ENCODE measurements at places on chromosomes 11 and 22.

DNA sequence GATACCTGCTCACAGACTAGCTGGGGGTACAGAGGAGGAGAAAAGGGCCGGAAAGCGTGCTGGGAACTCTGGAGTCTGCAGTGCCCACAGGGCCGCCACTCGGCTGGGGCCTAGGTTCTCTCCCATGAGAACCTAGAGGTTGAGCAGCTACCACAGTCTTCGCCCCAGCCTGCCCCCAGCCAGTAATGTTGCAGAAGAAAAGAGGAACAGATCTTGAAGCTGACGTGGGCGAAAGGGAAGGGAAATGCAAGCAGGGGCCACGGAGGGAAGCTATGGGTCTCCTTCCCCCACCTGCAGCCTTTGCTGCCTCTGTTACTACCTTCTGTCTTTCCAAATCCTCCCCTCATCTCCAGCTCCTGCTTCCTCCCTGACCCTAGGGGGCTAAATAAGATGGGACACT lies 28.8 kb upstream of the P2RY2 start:
- no peak for DNase-seq

DNA sequence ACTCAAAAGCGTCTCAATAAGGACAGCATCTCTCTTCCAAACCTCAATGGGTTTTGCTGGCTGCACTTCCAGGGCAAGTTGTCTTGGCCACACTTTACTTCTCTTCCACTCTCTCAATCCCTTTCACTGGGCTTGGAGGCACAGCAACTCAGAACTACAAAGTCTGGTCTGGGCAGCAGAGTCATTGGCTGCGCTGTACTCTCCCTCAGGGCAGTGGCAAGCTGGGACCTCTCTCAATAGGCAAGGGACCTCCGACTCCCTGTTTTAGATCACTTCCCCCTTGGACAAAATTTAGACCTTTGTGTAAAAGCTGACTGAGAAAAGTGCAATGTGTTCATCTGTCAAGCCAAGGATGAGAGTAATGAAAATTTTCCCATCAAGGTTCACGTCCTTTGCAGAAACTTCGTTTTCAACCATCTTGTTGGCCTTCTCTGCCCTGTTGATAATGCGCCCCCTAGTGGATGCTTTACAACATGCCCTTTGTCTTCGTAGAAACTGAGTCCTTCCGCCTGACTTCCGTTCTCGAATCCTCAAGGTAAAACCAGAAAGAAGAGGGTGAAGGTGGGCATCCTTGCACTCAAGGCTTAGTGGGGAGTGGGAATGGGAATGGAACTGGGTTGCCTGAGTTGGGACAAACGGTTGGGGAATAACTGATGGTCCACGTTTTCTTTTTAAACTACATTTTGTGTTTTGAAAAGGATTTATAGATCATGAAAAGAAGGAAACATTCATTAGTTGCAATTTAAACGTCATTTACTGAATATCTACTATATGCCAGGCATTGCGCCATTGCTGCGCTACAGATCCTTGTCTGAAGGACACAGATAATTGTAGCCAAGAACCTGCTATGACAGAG lies 99.1 kb downstream of the CD44 start:
- DNase-seq = peak; percentile 57

DNA sequence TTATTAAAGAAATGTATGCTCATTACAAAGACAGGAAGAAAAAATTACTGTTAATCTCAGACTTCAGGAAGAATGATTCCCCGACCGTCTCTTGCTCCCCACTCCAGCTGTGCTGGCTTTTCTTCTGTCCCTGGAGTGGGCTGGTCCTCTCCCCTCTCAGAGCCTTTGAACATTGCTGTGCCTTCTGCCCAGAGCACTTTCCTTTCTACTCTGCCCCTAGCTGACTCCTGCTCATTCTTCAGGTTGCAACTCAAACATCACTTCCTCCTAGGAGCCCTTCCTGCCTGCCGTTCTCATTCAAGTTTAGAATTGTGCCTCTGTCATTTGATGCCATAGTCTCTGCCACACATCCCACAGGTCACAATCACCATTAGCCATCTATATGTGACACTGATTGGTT lies 329.5 kb downstream of the MIAT start:
- no peak for DNase-seq

DNA sequence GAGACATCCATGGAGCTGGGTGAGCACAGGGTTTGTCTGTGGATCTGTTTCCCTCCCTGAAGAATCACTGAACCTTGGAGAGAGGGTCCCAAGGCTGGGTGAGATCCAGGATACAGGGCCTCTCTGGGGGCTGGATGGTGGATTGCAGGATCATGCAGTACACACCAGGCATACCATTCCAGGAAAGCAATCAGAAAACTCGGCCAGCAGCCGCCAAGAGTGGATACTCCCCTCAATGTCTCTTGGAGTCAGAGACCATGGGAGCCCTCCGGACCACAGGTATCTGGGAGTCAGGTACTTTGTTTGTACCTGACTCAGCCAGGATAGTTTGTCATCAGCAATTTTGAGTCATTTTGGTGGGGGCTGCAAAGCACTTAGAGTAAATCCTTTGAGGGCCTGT lies 14.6 kb upstream of the SYT13 start:
- DNase-seq = no peak

DNA sequence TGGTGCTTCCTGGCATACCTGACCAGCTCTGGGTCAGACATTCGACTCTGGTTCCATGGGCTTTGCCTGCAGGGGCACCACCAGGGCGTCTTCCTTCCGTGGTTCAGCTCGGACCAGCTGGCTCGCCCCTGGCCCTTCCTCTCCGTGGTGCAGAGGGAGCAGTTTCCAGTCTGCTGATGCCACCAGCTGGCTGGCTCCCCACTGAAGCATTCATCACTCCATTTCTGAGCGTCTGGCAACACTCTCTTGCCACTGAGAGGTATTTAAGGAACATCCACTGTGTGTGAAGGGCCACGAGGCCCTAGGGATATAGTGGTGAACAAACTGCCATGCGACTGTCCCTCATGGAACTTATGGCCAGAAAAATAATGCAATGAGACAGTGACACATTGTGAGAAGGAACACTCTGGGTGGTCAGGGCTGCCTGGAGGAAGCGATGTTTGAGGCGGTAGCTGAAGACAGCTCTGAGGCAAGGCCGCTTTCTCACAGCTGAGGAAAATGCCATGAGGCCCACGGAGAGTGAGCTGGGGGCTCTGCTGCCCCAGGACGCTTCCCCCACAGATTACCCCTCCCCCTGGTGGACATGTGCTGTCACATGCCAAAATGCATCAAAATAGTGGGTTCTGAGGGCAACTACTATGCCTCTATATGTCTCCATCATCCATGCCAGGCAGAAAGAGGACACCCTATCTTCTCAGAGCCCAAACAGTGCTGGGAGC lies 44.9 kb upstream of the ARFGAP3 start:
- no peak for DNase-seq

GRCh38 chr22:23270212-23270733 lies 90.0 kb downstream of the BCR start:
- DNase-seq = no peak

DNA sequence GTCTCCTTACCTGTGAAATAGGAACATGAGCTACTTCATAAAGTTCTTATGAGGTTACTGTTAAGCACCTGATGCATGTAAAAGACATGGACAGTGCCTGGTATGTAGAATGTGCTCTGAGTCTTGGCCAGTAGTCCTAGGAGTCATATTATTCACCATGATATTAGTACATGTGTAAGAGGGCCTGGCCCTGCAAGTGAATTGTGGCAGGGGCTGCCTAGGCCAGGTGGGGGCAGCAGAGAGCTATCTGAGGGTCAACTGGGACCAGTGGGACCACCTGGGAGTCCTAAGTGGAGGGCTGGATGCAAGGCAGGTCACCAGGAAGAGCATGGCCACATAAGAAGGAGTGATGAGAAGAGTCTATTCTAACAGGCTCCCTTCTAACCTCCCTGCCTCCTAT lies 529.5 kb downstream of the SOX6 start:
- DNase-seq = peak; percentile 59

DNA sequence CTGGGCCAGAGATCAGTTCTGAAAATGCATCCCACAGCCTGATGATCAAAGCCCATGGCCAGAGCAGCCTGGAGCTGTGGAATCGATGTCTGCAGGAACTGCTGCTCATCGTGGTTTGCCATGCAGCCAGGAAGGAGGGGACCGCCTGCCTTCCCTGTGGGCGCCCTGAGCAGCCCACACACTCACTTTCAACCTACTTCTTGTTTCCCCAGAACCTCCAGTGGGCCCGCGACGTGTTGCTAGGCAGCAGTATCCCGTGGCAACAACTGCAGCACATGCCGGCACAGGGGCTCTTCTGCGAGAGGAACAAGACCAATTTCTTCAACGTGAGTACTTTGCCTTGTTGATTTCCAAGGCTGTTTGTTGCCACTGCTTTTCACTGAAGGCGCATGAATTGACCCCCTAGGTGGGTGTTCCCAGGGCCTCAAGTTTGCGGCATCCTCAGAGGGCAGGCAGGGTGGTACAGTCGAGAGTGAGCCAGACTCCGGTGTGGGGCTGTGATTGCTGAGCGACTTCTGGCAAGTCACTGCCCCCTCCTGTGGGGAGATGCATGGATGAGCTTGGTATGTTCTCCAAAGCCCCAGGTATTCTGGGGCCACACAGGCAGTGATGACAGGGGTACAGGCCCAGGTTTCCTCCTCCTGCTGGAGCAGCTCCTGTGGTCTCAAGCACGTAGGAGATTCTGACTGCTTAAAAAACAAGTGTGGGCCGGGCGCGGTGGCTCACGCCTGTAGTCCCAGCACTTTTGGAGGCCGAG lies 47.0 kb upstream of the SUSD2 start:
- DNase-seq = no peak

DNA sequence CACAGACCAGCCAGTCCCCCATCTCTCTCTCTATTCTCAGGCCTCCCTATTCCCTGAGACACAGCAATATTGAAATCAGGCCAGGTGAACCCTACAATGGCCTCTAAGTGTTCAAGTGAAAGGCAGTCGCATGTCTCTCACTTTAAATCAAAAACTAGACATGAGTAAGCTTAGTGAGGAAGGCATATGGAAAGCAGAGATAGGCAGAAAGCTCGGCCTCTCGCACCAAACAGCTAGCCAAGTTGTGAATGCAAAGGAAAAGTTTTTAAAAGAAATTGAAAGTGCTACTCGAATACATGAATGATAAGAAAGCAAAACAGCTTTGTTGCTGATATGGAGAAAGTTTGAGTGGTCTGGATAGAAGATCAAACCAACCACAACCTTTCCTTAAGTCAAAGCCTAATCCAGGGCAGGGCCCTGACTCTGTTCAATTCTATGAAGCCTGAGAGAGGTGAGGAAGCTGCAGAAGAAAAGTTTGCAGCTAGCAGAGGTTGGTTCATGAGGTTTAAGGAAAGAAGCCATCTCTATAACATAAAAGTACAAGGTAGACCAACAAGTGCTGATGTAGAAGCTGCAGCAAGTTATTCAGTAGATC lies 19.8 kb upstream of the MPZL2 start:
- no peak for DNase-seq

DNA sequence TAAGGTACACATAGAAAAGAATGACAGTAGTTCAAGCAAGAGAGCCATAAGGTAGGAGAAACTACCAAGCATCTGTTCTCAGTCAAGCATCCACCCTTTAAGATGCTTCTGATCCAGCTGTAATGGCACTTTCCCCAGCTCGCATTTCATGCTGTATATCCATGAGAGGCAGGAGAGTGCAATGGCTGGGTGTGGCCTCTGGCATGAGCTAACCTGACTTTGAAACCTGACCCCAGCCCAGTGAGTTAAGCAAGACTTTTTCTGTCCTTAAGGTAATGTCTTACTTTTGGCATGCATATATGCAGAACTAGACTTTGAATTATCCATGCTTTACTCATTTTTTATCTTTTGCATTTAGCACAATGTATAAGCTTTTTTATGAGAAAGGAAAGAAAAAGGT lies 79.8 kb upstream of the CNTN5 start:
- DNase-seq = no peak

DNA sequence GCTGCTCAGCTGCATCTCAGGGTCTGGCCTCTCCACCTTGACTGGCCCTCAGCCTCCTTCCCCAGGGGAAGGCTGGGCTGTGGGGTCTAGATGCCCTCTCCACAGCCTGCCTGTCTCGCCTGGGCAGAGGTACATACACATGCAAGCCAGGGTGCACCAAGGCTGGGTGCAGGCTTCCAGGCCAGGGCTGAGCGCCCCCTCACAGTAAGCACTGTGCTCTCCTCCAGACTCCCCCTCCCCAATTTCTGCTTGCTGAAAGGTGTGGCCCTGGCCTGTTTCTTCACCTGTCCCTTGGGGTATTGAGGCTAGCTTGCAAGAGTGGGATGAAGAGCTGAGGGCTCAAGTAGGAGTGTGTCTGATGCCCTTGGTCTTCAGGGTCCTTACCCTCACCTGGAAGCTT lies 22.5 kb downstream of the RELT start:
- DNase-seq = no peak

DNA sequence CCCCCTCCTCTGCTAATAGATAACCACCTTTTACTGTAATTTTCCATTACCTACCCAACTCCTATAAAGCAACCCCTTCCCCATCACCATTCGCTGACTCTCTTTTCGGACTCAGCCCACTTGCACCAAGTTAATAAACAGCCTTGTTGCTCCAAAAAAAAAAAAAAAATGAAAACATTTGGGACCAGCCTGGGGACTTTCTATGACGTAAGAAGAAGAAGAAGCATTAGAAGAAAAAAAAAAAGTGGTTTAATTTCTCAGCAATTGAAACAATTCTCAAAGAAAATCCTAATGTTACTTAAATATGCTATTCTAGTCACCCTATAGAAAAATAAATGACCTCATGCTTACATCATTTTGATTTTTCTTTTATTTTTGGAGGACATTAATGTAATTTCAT lies 301.5 kb upstream of the ANO3 start:
- DNase-seq = no peak

GRCh38 chr11:3166268-3167142 lies 1.4 kb upstream of the OSBPL5 start:
- peak; percentile 16 for DNase-seq

DNA sequence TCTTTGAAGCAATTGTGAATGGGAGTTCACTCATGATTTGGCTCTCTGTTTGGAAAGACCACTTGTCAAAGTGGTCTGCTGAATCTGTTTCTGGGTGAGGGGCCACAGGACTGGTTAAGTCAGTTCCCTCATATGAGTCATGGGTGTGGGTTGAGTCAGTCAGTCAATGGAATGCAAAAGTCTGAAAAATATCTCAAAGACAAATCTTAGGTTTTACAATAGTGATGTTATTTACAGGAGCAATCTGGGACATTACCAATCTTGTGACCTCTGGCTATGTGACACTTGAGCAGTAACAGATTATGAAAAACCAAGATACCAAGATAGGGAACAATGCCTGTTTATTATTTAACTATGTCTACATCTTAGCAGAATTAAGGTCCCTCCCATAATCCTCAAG lies 311.6 kb downstream of the AASDHPPT start:
- no peak for DNase-seq

GRCh38 chr11:130527636-130528297 lies 79.3 kb downstream of the ADAMTS15 start:
- DNase-seq = no peak

GRCh38 chr11:31240340-31240904 lies 129.1 kb downstream of the DCDC1 start:
- peak; percentile 48 for DNase-seq

GRCh38 chr11:76803811-76804600 lies 20.9 kb downstream of the TSKU start:
- no peak for DNase-seq

Data from NCI-H748 treated with DMSO at 0.1 percent for 48 hours (cell line).